Liver (tissue), 10 donors: ENCODE measurements at places on chromosomes 12 and 14.

DNA sequence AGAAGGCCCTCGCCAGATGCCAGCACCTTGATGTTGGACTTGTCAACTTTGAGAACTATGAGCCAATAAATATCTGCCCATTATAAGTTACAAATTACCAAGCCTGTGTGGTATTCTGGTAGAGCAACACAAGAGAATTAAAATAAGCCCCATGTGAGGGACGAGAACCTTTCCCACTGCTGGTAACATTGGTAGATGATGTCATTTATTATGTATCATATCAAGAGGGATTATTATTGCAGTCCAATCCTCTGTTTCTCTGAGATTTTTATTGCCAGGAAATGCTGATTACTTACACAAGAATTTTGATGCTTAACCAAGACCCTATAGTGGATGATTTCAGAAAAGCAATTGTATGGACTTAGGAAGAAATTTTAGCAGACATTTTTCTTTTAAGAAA lies 40.3 kb upstream of the SLC24A4 start:
- DNase-seq, result no peak

DNA sequence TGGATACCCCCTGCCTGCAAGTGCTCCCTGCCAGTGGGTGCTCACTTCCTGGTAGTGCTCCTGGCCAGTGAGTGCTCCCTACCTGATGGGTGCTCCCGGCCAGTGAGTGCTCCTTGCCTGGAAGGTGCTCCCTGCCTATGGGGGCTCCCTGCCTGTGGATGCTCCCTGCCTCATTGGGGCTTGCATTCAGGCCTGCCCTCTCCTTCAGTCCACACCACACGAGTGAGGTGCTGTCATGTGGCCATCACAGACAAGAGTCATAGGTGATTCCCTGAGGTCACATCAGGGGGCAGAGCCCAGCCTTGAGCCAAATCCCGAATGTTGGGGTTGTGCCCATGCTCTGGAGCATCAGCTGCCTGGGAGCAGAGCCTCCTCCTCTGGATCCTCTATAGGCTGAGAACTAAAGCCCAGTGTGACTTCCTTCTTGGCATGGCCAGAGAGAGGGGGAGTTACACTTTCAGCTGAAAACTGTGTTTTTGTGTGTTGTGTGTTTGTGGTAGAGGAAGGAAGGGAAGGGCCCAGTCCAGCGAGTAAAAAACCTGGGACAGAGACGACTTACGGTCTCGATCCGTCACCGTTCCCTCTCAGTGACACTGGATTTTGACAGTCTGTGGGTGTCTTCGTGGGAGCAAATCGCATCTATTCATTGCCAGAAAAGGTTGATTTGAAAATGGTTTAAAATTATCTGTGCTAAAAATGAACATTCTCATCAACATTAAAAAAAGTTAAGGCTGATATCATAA lies 136.0 kb downstream of the ADGRD1 start:
- DNase-seq, result no peak

- DNase-seq, result peak; percentile 26
Measured at GRCh38 chr12:254039-254438, 8.6 kb downstream of the SLC6A13 start.

GRCh38 chr12:115749071-115749841 lies 528.2 kb downstream of the MED13L start:
- DNase-seq, result no peak

GRCh38 chr14:73740618-73741326 lies 26.6 kb upstream of the PNMA1 start:
- peak; percentile 78 for DNase-seq

- DNase-seq, result no peak
Measured at GRCh38 chr12:54616933-54617680, 17.6 kb downstream of the LACRT start.

- no peak for DNase-seq
Measured at GRCh38 chr12:92690601-92691000, 12.2 kb upstream of the PLEKHG7 start.

- DNase-seq, result no peak
Measured at GRCh38 chr12:4193821-4194220, 79.7 kb upstream of the CCND2 start.

DNA sequence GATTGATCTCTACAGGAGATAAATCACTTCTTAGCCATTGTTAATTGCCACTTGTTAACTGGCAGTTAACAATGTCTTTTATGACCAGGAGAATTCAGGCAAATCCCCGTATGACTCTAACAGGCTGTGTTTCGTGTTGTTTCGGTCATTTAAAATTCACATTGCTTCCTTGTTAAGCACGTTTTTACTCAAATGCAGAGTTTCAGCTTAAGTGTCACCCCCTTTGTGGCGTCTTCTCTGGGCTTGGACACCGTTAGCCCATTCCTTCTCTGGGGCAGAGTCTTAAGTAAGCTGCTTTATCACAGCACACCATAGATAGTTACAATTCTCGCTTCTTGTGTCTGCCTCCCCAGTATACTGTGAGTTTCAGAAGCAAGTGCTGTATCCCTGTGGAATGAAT lies 205.4 kb downstream of the EPS8 start:
- DNase-seq, result no peak

GRCh38 chr14:106605548-106606448 lies 1079.4 kb downstream of the TMEM121 start:
- peak; percentile 45 for DNase-seq

DNA sequence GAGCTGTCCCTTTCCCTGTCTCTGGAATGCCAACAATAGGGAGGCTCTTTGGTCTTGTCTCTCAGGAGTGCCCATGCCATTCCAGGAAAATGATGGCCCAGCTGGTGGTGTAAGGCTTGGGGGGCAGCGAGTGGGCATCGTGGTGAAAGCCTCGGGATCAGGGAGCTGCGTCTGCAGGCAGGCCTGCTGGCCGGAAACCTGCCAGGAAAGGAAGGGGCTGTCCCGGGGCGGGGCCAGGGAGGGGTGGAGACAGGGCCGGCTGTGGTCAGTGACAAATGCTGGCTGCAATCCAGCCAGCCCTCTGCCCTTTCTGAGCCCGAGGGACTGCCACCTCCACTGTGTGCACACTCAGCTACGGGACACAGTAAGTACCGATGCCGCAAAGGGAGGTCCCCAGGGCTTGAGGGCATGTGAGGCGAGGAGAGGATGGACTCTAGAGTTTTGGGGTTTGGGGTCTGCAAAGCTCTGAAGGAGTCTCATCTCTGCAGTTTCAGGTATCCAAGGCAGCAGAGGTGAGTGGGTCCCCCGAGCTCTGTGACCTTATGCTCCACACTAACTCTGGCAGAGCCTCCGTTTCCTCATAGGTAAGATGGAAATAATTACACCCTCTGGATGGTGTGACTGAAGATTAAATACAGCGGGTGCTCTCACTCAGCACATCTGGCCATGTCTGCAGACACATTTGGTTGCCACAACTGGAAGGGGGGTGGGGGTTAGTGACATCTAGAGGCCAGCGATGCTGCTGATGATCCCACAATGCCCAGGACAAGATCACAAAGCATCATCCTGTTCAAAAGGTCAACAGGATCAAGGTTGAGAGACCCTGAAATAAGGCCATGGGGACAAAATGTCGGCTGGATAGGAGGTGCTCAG lies at the start of gene SERPINA5:
Gene SERPINA5 (plus strand): TSS at position 300 of the 873 bp plus-strand sequence. CDS start 5,937 bp downstream, outside the sequence.
- peak; percentile 77 for DNase-seq

DNA sequence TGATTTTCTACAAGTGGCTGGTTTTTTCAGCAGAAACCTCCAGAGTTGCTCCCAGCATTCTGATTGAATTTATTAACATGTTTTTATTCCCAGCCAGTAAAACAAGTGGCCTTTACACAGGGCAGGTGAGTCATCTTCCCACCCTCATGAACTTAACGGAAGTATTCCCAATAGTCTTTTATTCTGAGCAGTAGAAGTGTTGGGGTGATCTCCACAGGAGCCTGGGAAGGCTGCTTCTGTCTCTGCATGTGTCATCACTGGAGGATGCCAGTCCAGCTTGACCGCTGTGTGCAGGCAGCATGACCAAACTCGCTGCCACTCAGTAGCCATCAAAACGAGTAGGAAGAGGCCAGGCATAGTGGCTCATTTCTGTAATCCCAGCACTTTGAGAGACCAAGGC lies 13.4 kb upstream of the DNAH10 start:
- no peak for DNase-seq

- DNase-seq, result no peak
Measured at GRCh38 chr14:83847102-83847501, 1682.8 kb upstream of the FLRT2 start.

DNA sequence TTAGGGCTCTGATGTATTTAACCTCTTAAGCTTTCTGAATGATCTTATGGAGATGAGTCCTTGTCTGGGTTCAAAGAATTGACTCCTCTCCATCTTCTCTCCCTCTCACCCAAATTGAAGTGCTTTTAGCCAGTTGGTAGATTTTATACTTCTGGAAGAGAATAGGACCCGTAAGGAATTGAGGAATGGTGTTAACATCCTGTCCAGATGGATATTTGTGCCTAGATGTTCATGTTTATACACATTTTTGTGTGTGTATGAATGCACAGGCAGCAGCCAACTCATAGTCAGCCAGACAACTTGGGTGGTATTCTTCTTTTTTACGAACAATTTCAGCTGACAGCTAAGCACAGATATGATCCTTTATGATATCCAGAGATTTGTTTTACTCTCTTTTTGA lies 449.6 kb upstream of the RGS6 start:
- no peak for DNase-seq

DNA sequence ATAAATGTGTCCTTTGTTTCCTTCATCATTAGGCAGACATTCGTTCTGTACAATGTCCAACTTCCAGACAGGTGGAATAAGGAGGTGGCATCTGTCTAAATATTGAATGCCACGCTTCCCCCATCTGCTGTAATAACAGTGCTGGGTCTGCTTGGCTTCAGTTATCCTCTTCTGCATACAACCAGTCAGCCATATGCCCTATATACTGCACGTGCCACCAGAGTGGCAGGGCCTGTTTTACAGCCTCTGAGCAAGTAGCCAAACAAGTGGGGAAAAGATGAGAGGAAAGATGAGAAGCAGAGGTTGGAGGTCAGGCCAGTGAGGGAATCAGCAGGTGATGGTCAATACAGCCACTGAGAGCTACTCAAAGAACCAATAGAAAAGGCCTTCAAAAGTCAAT lies 55.4 kb downstream of the OTX2 start:
- no peak for DNase-seq

- DNase-seq, result no peak
Measured at GRCh38 chr12:79283364-79283763, 407.4 kb downstream of the PAWR start.

DNA sequence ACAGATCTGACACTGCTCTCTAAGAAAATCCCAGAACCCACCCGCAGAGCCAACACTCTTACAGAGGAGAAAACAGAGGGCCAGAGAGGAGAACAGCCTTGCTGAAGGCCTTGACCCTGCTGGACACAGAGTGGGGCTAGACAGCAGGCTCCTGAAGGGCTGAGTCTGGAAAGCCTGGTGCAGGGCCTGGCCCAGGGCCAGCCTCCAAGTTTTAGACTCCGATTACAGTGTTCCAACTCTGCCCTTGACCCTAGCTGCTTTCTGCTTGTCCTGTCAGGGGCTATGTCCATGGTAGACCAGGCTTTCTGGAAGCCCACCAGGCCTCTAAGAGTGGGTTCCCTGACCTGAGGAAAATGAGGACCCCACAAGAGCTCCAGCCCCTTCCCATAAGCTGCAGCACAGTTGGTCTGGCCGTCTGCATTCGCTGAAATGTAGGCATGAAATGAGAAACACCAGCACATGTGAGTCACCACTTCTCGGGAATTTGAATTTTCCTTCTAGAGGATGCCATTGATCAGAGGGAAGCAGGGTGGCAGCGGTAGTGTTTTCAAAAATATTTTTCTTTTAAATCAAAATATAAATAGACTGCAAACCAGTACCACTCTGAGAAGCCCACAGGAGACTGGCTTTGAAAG lies 154.4 kb downstream of the CALM1 start:
- no peak for DNase-seq

- peak; percentile 76 for DNase-seq
Measured at GRCh38 chr14:103879570-103880347, 32.4 kb upstream of the PPP1R13B start.

DNA sequence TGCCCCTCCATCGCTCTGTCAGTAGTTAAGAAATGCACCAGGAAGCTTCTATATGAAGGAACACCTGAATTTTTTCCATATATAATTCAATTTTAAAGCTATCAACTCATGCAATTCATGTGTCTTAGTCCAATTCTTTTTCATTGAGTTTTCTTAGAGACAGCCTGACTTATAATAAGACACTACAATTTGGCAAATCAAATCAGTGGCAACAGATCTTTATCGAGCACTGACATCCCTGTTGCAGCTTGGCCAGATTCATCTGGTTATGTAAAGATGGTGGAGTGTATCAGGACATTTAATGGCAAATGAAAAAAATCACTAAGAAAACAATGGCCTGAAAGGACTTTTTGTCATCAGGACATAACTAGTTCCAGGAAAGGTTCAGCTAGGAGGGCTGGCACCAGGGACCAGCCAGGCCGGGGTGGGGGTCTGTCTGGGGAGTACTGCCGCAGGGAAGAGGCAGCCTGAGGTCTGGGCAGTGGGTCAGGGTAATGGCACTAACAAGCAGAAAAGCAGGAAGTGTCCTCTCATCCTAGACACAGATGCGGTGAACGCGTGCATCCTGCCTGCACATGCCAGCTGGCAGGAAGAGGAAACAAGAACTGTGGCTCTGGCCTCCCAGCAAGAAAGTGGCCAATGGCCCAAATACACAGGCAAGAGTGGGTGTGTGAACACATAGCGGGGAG lies 100.5 kb upstream of the LMNTD1 start:
- DNase-seq, result no peak

DNA sequence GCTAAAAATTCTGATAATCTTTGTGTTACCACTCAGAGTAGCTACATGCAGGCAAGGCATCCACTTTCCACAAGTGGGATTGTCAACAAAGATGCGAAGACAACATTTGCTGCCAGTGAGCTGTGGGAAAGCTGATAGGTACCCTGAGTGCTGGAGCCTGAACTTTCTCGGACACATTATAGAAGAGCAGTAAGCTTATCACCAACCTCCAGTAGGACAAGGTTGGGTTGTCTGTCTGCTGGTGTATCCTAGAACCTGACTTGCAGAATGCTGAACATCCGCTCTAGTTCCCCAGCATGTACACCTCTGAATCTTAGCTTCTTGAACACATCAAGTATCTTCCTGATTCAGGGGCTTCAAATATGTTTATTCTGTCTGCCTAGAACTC lies 103.8 kb upstream of the PPM1H start:
- no peak for DNase-seq

DNA sequence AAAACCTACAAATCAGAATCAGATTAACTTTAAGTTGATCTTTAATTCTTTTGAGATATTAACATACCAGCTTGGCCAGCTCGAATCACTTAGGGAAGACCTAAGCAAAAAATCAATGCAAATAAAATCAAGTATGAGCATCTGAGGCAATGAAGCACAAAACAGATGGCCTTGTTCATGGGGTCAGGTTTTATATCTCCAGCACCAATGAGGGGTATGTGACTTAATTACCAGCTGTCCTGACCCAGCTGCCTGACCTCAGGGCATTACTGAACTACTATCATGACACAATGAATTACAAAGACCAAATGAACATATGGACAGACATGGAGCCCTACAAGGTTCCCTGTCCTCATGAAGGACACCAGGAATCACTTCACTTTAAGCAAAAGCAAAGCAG lies 70.5 kb downstream of the FGD6 start:
- no peak for DNase-seq

- DNase-seq, result no peak
Measured at GRCh38 chr12:31736472-31736871, 7.7 kb upstream of the AMN1 start.
